ENCODE measurements at places on chromosomes 4 and X. TPM values are rescaled to one million over a fixed set of nuclear protein-coding genes. Genes with fewer than 3 reads are reported as not detected.

Gene UGT2B15
- polyA plus RNA-seq, result not detected

Gene ADAM29
- polyA plus RNA-seq, result not detected

Gene SASH3
- polyA plus RNA-seq, result 270 TPM

Gene KCNE5
- polyA plus RNA-seq, result 0.79 TPM

Gene CYP2U1
- polyA plus RNA-seq, result 4.9 TPM

Gene CHIC1
- 1.6 TPM for polyA plus RNA-seq

Gene XAGE2
- not detected for polyA plus RNA-seq

Gene LANCL3
- 1.0 TPM for polyA plus RNA-seq

Gene MFAP3L
- 0.63 TPM for polyA plus RNA-seq

Gene NFKB1
- polyA plus RNA-seq, result 9.4 TPM

Gene PCSK1N
- polyA plus RNA-seq, result 0.32 TPM

Gene NR0B1
- not detected for polyA plus RNA-seq

Gene HDX
- polyA plus RNA-seq, result 2.6 TPM

Gene SPANXA1
- not detected for polyA plus RNA-seq

Gene SH3D19
- polyA plus RNA-seq, result 0.72 TPM

Gene MAOA
- not detected for polyA plus RNA-seq

GRCh38 chr4:37584071-37584470 is 102.1 kb downstream of the RELL1 start:
- DNase-seq, result no peak

- DNase-seq, result no peak
These were observed 331.1 kb downstream of the GPAT3 start for GRCh38 chr4:83866834-83867621.

- no peak for DNase-seq
These were observed 293.4 kb upstream of the TENM3 start for GRCh38 chr4:181949704-181950312.

- DNase-seq, result no peak
These were observed 27.1 kb downstream of the RAI2 start for GRCh38 chrX:17833954-17834353.

DNA sequence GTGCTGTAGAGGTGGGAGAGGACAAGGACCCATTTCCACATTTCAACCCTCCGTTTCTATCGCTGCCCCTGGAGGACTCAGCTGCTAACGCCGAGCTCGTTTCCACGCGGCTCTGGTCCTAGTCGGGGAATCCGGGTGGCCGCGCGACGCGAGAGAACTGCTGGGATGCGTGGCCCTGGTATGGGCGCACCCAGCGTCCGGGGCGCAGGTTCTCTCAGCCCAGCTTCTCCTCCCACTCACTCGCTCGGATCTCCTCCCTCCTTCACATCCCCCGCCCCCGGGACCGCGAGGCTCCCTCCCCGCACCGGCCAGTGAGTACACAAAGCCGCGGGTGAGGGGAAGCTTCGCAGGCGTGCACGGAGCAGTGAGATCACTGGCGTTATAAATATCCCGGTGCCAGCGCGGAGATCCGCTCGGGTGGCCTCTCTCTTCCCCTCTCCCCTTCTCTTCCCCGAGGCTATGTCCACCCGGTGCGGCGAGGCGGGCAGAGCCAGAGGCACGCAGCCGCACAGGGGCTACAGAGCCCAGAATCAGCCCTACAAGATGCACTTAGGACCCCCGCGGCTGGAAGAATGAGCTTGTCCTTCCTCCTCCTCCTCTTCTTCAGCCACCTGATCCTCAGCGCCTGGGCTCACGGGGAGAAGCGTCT is at the start of gene FGF5:
Gene FGF5, plus strand, starts transcription at position 412 of the 649 bp plus-strand sequence. Its CDS starts 161 bp downstream, at position 573.
- no peak for DNase-seq

GRCh38 chr4:54802336-54802735 is 144.6 kb downstream of the KIT start:
- no peak for DNase-seq

- DNase-seq, result no peak
These were observed 1041.0 kb upstream of the TENM3 start for GRCh38 chr4:181202240-181202639.

DNA sequence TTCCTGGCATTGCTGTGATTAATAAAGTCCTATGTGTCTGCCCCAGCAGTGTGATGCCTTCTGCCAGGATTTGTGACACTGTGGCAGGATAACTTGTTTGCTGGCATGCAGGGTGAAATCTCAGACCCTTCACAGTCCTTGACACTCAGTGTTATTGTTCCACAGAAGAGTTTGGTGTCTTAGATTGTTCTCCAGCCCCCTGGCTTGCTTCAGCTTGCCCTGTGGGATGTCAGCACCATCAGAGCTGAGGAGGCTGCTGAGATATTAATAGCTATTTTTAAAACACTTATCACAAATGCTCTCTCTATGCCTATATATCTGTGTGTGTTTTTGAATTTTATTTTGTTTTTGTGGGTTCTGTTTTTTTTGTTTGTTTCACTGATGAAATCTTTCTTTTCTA is 136.9 kb downstream of the TSPAN5 start:
- DNase-seq, result no peak

DNA sequence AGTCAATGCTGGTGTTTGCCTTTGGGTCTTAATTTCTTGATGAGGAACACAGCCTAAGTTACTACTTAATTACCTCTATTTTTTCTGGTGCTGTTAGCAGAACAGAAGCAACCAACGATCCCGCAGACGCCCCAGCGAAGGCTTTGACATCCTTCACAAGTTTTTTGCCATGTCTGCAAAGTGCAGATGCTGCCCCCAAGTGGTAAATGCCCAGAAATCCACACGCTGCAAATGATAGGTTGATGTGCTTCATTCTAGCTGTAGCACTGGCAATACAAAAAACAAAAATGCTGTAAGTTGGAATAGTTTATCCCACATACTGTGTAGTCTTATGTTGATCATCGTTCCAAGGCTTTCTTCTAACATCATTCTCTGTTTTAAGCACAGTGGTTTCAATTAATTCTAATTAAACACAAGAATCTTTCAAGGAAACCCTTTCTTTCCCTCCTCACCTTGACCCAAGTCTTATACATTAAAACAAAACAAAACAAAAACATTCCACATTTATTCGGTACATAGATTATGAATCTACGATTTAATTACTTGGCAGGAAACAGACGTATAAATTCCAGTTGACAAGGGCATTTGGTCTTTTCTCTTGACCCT is 1.2 kb downstream of the PNPLA4 start:
- peak; percentile 65 for DNase-seq

DNA sequence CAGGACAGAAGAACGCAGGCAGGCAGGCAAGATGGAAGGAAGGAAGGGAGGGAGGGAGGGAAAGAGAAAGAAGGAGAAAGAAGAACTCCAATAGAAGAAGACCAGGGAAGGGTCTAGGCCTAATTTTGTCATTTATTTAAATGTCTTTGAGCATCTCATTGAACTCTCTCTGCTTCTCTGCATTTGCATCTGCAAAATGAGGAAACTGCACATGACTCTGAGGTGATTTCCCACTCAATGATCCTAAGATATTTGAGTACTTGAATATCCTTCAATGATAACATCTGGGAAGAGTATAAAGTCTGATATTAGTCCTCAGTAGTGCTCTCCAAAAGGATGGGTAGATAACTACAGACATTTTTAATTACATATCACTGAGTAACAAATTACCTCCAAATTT is 33.1 kb upstream of the RBPJ start:
- DNase-seq, result no peak

DNA sequence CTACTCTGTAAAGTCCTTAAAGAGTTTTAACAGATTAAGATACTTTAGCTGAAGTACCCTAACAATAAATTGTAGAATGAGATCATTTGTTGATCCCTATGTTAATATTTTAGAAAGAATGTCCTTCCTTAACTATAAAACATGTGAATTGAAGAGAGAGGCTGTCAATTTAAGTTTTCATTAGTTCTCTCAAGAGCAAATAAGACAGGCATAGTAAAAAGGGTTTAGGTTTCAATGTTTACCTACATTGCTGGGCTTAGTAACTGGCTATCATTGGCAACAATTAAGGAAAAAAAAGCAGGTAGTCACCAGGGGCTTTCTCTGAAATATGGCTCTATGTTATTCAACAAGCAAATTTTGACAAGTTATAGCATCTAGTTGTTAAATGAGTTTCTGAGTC is 91.5 kb downstream of the ATRX start:
- DNase-seq, result no peak

DNA sequence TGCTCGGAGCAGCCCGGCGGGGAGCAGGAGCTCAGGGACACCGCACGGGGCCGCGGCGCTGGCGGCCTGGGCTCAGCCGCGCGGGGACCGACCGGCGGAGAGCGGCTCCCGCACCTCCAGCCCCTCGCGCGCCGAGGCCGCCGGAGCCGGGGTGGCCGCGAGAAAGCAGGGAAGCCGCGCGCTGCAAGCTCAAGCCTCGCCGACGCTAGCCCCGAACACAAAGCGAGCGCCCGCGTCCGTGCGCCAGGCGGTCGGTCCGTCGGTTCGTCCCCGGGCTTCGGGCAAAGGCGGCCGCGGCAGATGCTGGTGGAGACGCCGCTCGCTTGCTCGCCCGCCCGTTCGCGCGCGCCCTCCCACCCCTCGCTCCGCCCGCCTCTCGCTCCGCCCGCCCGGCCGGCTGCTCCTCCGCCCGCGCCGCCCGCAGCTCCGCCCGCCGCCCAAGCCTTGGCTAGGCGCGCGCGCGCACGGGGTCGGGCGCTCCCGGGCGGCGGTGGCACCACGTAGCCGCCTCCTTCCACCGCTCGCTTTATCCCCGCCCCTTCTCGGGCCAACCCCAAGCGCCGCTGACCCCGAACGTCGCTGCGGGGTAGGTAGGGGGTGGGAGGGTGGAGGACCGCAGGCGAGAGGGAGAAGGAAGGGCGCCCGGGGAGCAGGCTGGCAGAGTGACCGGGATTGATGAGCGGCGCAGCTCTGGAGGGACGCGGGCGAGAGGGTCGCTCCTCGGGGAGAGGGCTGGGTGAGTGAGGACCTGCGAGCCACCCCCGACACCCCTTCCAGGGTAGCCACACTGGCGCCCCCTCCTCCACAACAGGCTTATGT is at the start of gene TSPAN5:
Gene TSPAN5, minus strand, starts transcription at position 325 of the 819 bp plus-strand sequence.
- DNase-seq, result peak; percentile 85

DNA sequence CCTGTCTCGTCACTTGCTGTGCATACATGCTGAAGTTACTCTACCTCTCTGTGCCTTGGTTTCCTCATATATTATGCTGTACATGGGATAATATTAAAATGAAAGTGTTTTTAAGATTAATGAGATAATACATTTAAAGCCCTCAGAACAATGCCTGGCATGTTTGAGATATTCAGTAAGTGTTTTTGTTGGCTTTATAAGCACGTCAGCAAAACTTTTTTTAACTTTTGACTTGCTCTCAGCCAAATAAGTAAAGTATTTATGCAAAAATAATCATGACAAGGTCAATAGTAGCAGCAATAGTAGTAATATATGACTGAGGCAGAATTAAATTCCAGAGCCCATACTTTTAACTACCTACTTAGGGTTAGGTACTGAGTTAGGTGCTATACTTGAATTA is 29.2 kb downstream of the LIMCH1 start:
- no peak for DNase-seq

GRCh38 chr4:100414016-100414790 is 103.6 kb downstream of the EMCN start:
- no peak for DNase-seq

DNA sequence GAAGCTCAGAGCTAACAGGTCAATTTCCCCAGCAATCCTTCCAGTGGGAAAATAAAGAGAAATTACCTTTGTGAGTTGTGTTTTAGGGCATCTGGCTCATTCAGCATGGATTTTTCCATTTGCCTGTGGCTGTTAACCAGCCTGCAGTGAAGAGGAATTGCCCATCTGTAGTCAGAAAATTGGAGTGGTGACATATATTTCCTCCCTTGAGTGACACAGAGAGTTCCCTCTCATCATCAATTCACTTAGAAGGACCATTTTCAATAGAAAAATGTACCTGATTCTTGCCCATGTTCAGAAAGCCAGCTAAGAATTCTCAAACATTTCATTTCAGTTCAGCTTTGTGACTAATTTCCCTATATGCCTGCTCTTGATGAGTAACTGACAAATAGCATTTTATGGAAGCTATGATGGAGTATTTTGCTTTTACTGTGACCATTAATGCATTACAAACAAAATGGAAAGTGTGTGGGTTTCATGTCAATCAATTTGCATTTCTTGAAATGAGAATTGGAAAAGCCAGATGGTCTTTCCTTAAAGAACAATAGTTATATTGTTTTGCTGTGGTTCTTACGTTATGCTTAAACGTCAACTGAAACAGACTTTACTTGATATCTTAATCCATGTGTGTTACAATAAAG is 155.8 kb downstream of the NWD2 start:
- no peak for DNase-seq

- DNase-seq, result no peak
These were observed 88.1 kb upstream of the LCORL start for GRCh38 chr4:18109676-18110075.

DNA sequence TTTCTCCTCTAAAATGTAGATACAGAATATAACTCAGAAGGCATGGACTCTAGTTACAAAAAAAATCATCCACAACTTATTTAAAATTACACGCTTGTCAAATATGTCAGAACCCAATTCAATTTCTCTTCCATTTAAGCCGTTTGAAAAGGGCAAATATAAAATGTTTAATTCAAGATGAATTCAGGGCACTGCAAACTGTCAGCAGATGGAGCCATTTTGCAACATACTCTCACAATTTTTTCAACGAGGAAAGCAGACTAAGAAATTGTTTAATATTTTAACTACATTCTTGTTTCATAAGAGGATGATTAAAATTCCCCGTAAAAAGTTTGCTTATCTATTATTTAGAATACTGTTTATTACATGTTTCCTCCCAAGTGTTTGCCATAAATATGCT is 321.3 kb upstream of the CPXCR1 start:
- no peak for DNase-seq

- DNase-seq, result no peak
These were observed 110.9 kb downstream of the FBXW7 start for GRCh38 chr4:152424977-152425376.

- DNase-seq, result no peak
These were observed 232.8 kb downstream of the PDGFC start for GRCh38 chr4:156738766-156739165.

- DNase-seq, result no peak
These were observed 36.5 kb upstream of the NUDT10 start for GRCh38 chrX:51296138-51296537.

DNA sequence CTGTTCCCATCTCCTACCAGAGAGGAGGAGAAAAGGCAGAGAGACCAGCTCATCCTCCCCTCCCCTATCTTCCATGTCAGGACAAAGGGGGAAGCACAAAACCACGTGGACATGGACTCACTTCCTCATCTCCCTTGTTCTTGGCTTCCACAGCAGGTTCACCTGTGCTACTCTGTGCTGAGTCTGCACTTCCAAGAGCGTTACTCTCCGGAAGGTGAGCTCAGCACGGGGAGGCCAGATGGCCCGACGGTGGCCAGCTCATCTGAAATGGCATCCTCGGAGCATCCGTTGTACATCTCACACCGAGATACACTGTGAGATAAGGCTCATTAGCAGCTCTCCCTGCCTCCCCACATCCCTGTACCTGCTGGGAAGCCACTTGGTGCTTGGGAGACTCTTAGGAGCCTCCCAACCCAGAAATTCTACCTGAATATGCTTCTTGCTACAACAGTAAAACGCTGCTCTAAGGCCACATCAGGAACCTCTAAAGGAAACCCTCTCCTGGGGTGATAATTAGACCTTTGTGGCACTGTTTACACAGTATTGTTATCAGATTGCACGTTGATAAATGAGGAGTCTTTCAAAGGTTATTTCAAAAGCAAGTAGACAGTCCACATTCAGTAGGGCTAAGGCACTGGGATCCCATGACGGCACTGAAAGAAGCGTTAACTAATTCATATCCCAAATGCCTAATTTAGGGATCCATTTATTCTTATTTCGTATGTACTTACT is 19.4 kb downstream of the LGI2 start:
- no peak for DNase-seq

Data from immature natural killer cell (primary cell).